Tongue (tissue), 3 donors: ENCODE measurements at places on chromosomes 7 and 10. TPM values are rescaled to one million over a fixed set of nuclear protein-coding genes. Genes with fewer than 3 reads are reported as not detected.

ADCY1 gene
- total RNA-seq = 9.8 TPM

SH2D4B gene
- not detected for total RNA-seq

CPA2 gene
- total RNA-seq = not detected

ODAD2 gene
- 1.0 TPM for total RNA-seq

NMT2 gene
- 20.2 TPM for total RNA-seq

FBXL13 gene
- total RNA-seq = 1.3 TPM

TIMM23 gene
- total RNA-seq = 57.3 TPM

LRRC4 gene
- total RNA-seq = 0.41 TPM

ADARB2 gene
- total RNA-seq = 0.10 TPM

CYP3A7 gene
- total RNA-seq = 0.21 TPM

DRGX gene
- not detected for total RNA-seq

C7orf33 gene
- not detected for total RNA-seq

RSPH10B gene
- 0.31 TPM for total RNA-seq

ZWINT gene
- total RNA-seq = 18.5 TPM

GALNT17 gene
- 38.0 TPM for total RNA-seq

SYT15B gene
- 1.1 TPM for total RNA-seq

NEUROD6 gene
- total RNA-seq = 0.21 TPM

DIP2C gene
- total RNA-seq = 39.0 TPM

PLAC9 gene
- 31.2 TPM for total RNA-seq

ABCB1 gene
- 2.4 TPM for total RNA-seq

PLOD3 gene
- 32.1 TPM for total RNA-seq

EPHB4 gene
- total RNA-seq = 49.1 TPM

AGAP9 gene
- 2.2 TPM for total RNA-seq

LRRN3 gene
- 2.5 TPM for total RNA-seq

RTKN2 gene
- 8.1 TPM for total RNA-seq

CYP2W1 gene
- total RNA-seq = 19.1 TPM

FAM241B gene
- 1.0 TPM for total RNA-seq

SFTPA1 gene
- total RNA-seq = not detected

DLX6 gene
- not detected for total RNA-seq

PIP gene
- 11.3 TPM for total RNA-seq

INTS15 gene
- 19.0 TPM for total RNA-seq

AKR1D1 gene
- total RNA-seq = not detected

STAG3 gene
- 0.72 TPM for total RNA-seq

SFTPA2 gene
- total RNA-seq = 0.62 TPM

TRDMT1 gene
- total RNA-seq = 14.4 TPM

ADRA2A gene
- 4.3 TPM for total RNA-seq

RNF133 gene
- total RNA-seq = 1.6 TPM

FRMPD2 gene
- total RNA-seq = not detected

EBLN1 gene
- not detected for total RNA-seq

CASP7 gene
- 46.0 TPM for total RNA-seq

MBL2 gene
- total RNA-seq = not detected

CDK6 gene
- total RNA-seq = 168 TPM

RASA4B gene
- 9.1 TPM for total RNA-seq

ARHGAP12 gene
- 62.6 TPM for total RNA-seq

PIK3CG gene
- total RNA-seq = 3.5 TPM

STOX1 gene
- 5.0 TPM for total RNA-seq

UPK3B gene
- 2.2 TPM for total RNA-seq

SPDYE11 gene
- not detected for total RNA-seq

CACNB2 gene
- 3.3 TPM for total RNA-seq

AGAP4 gene
- total RNA-seq = 9.1 TPM

FFAR4 gene
- not detected for total RNA-seq

ABCC2 gene
- 0.72 TPM for total RNA-seq

IDI2 gene
- total RNA-seq = not detected

NPY4R2 gene
- not detected for total RNA-seq

GRID2IP gene
- 0.31 TPM for total RNA-seq

PNLIPRP2 gene
- total RNA-seq = not detected

TUBAL3 gene
- total RNA-seq = 0.31 TPM

RP9 gene
- 11.0 TPM for total RNA-seq
